Activated T-helper 17 cell treated with anti-CD3 and anti-CD28 coated beads, Interleukin-2, amount 50 U/mL, for 72 hours (primary cell): ENCODE measurements at places on chromosomes 12 and 14. TPM values are rescaled to one million over a fixed set of nuclear protein-coding genes. Genes with fewer than 3 reads are reported as not detected.

KRT4 gene
- total RNA-seq = not detected

GRCh38 chr12:53966385-53967133 lies 6.4 kb upstream of the HOXC11 start:
- no peak for ATAC-seq

DNA sequence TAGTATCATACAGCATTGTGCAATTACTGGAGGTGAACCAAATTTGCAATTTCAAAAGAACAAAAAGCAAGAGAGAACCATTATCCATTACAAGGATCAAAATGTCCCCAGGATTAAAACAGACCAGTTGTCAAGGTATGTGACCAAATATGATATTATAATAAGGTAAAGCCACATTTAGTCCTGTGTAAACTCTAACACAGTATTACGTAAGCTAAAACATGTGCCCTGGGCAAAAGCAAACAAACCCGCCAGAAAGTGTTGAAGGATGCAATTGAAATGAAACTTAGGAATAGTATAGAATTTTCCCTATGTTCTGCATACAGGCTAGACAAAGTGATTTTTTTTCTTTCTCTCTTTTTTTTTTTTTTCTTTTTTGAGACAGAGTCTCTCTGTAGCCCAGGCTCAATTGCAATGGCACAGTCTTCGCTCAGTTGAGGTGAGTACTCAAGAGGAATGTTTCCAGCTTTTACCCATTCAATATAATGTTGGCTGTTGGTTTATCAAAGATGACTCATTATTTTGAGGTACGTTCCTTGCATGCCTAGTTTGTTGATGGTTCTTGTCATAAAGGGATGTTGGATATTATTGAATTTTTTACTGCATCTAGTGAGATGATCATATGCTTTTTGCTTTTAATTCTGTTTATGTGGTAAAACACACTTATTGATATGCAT lies 137.1 kb upstream of the FOXG1 start:
- ATAC-seq = no peak

TEX22 gene
- total RNA-seq = 3.7 TPM

GRCh38 chr14:70995211-70995610 lies 88.0 kb downstream of the PCNX1 start:
- no peak for ATAC-seq

GRCh38 chr12:12887471-12887870 lies 3.9 kb upstream of the GPRC5A start:
- ATAC-seq = no peak

GRCh38 chr14:76767681-76768656 lies 6.7 kb downstream of the VASH1 start:
- ATAC-seq = peak; percentile 99

- ATAC-seq = no peak
Observed at GRCh38 chr14:44287858-44288257, 219.2 kb downstream of the FSCB start.

DNA sequence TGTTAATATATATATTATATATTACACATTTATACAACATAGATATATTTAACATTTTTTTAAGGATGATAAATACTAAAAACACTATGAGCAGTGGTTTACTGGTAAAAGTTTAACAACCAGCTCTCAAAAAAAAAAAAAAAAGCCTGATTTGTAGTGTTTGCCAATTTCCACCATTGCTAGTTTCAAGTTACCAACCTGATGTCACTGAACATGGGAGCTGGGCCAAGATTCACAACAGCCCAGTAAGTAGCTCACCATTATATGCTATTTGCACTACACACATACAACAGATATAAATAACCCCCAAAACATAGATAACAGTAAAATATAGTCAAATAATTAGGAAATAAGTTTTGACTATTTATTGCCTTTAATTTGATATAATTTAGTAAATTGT lies 28.9 kb upstream of the TMX1 start:
- ATAC-seq = no peak

DNA sequence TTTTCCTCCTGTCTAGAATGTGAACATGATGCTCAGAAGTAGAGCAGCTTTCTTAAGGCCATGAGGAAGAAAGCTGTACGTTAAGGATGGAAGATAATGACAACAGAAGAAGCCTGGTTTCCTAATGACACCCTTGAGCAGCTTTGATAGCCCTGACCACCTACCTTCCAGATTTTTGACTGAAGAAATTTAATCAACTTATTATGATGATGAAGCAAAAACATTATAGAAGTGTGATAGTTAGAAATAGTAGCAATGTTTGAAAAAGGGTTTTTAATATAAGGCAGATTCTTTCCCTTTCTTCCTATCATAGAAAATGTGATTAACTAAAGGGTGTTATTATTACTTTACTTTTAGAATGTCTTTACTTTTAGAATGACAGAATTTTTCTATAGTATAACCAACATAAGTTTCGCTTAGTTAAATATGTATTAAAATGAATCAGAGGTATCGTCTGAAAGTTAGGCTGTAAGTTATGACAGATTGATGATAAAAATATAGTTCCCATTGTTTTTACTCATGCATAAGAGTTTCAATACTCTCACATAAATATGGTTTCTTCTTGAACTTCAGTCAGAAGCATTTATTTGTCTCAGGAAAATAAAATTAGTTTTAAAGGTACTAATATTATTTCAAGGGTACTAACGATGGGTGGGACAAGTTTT lies 50.1 kb upstream of the PPFIA2 start:
- peak; percentile 70 for ATAC-seq

ART4 gene
- not detected for total RNA-seq

ACVRL1 gene
- total RNA-seq = not detected

AQP2 gene
- total RNA-seq = not detected

DNA sequence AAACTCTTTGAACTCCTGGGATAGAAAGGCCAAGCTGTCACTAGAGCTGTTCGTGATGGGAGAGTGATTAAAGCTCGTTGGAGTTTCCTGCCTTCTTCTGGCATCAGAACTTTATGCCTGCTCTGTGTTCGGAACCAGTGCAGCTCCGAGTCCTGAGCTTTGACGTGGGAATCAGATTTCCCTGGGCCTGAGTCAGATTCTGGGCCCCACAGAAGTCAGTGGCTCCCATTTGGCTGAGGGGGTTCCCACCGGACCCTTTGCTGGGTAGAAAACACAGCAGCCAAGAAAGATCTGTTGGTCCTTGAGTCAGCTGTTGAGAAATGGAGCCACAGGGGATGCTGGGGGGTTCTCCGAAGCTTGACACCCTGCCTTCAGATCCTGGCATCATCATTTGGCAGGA lies 238.0 kb downstream of the CHST11 start:
- ATAC-seq = no peak

DNA sequence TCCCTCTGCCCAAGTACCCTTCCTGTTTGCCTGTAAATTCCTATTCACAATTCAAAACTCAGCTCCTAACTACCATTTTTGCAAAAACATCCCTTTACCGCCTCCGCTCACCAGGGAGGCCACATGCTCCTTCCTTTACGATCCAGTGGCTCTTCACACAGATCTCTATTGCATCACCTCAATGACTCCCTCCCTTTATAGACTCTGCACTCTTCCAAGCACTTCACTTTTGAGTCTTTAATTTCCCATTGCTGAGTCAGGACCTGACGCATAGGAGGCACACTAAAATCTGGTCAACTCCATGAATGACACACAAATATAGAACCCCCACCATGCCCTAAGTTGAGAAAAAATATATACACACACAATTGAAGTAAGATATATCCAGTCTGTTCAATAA lies 45.9 kb downstream of the PPP1R13B start:
- ATAC-seq = peak; percentile 60

ANKRD33 gene
- not detected for total RNA-seq

CYP46A1 gene
- total RNA-seq = 0.16 TPM

DNA sequence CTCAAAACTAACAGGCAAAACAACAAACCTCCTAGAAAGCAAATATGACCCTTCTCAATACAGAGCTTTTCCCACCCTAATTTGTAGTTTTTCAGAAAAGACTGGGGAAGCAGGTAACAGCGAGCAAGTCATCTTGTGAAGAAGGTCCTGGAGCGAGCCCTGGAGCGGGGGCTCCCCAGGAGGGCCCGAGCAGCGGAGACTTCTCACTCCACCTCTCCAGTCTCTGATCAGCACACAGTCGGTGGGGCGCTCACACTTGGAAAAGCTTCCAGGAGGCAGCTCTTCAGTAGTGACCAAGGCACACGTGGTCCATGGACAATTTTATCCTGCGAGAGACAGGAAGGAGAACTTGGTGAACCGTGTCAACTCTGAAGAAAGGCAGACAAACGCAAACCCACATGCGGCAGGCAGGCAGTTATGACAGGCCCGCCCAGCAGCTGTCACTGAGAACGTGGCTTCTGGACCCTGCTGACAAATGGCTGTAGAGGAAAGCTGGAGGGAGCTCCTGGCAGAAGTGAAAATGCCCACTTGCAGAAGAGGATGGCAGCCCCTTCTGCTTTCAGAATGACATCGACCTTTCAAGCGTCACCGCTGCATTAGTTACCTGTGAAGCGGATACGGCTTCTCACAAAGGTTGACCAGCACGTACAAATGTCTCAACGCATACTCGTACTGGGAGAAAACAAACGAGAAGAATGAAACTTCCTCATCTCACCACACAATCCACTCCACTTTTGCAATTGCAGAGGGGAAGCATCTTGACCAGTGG lies 44.2 kb downstream of the LGMN start:
- ATAC-seq = no peak

TCL1B gene
- total RNA-seq = not detected

KCNJ8 gene
- not detected for total RNA-seq

DNA sequence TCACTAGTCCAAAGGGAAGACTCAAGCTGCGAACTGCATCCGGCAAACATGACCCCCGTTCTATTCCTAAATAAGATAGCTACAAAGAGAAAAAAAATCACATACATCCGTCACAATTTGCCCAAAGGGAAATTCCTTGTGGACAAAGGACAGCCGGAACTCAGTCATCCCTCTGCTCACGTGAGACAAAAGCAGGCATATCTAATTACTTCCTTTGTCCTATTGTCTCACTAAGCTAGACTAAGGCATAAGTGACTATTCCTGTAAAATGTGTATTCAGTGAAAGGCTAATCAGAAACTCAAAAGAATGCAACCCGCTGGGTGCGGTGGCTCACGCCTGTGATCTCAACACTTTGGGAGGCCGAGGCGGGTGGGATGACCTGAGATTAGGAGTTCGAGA lies 27.2 kb upstream of the NINJ2 start:
- no peak for ATAC-seq

- ATAC-seq = no peak
Observed at GRCh38 chr14:23153851-23154796, 29.3 kb downstream of the SLC7A8 start.

- no peak for ATAC-seq
Observed at GRCh38 chr12:113469224-113469948, 2.3 kb downstream of the LHX5 start.

GRCh38 chr12:15584366-15585041 lies 204.7 kb downstream of the EPS8 start:
- peak; percentile 47 for ATAC-seq

GRCh38 chr14:91493169-91493568 lies 16.9 kb downstream of the PPP4R3A start:
- no peak for ATAC-seq

DNA sequence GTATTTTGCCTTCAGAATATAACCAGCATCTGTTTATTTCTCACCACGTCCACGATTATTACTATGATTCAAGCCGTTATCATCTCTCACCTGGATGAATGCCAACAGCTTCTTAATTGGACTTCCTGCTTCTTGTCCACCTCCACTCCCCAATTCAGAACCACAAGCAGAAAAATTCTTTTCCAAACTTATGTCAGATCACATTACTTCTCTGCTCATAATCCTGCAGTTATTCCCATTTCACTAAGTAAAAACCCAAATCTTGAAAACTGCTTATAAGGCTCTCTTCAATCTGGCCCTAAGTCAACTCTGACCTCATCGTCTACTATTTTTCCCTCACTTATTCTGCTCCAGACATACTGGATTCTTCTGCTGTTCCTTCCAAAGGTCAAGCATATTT lies 2.0 kb downstream of the CRY1 start:
- ATAC-seq = no peak

- no peak for ATAC-seq
Observed at GRCh38 chr12:89414851-89415250, 62.5 kb upstream of the DUSP6 start.

GRCh38 chr12:93140801-93141200 lies 211.7 kb upstream of the EEA1 start:
- ATAC-seq = no peak

DNA sequence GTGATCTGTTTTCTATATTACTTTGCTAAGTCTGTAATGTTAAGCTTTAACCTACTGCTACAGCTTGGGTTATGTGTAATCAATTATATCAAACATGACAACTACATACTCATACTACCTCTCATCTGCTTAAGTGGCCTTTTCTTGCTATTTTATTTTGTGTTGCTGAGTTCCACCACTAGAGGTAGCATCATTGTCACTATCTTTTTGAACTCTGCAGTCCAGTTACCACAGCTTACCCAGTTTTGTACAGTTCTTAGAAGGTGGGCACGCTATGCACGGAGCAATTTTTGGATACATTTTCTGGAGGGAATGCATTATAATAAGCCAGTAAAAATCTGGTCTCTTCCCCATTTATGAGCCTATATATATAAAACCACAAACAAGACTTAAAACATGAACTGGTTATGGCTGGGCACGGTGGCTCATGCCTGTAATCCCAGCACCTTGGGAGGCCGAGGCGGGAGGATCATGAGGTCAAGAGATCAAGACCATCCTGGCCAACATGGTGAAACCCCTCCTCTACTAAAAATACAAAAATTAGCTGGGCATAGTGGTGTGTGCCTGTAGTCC lies 48.5 kb downstream of the SAV1 start:
- no peak for ATAC-seq

GRCh38 chr12:66024949-66025348 lies 105.6 kb downstream of the LLPH start:
- no peak for ATAC-seq

GRCh38 chr12:112850383-112850782 lies 56.4 kb upstream of the OAS1 start:
- ATAC-seq = no peak

DNA sequence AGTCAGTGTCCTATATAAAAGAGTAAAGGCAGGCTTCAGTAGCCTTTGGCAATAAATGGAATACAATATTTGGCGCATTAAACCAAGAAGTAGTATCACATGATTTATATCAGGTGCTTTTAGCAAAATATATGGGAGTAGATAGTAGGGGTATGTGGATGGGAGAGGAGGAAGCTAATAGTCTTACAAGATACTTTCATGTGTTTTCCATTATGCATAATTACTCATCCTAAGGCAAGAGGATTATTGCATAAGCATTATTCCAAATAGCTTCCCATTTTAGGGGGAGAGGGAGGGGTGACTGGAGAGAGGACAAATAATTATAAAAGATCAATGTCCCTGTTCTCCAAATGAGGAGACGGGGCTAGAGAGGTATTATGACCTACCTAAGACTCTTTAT lies 104.3 kb downstream of the DUSP6 start:
- no peak for ATAC-seq

GRCh38 chr12:108358580-108358965 lies 19.5 kb upstream of the CMKLR1 start:
- ATAC-seq = no peak

CLEC2A gene
- not detected for total RNA-seq

DNA sequence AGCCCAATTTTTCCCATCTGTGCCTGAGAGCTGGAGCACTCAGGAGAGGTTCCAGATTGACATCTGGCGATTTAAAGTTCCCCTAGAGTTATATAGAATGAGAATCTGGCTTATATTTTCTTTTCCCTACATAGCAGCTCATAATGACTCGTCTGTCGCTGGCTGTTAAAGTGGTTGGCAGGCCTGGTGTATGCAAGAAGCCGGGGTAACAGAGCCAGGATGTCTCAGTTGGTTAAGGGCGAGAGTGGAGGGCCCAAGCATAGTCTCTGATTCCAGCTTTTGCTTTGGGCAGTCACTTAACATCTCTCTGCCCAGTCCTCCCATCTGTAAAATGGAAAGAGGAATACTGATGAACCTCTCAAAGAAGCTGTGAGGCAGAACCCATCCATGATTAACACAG lies 751.6 kb downstream of the NOVA1 start:
- ATAC-seq = no peak
